ENCODE measurements at places on chromosomes 3 and 15. TPM values are rescaled to one million over a fixed set of nuclear protein-coding genes. Genes with fewer than 3 reads are reported as not detected.

Gene GTF2E1
- total RNA-seq, result 22.0 TPM

Gene GOLGA6B
- not detected for total RNA-seq

Gene PLD1
- total RNA-seq, result 13.3 TPM

Gene GABRR3
- not detected for total RNA-seq

Gene GCNT3
- total RNA-seq, result 3.4 TPM

Gene MCF2L2
- 0.68 TPM for total RNA-seq

Gene SH3GL3
- under 0.01 TPM for total RNA-seq

Gene PIERCE2
- 1.4 TPM for total RNA-seq

Gene TRANK1
- 18.7 TPM for total RNA-seq

Gene GUCA1C
- total RNA-seq, result not detected

Gene FAM107A
- total RNA-seq, result not detected

Gene LHFPL4
- total RNA-seq, result under 0.01 TPM

Gene EBLN2
- 7.0 TPM for total RNA-seq

Gene TIGIT
- total RNA-seq, result not detected

Gene CPLX3
- not detected for total RNA-seq

Gene SHF
- total RNA-seq, result 0.34 TPM

Gene IL5RA
- not detected for total RNA-seq

Gene SLC35G2
- 5.8 TPM for total RNA-seq

Gene PTPN23
- 13.7 TPM for total RNA-seq

Gene TM2D3
- total RNA-seq, result 39.6 TPM

Gene CCDC39
- total RNA-seq, result under 0.01 TPM

Gene OTOL1
- total RNA-seq, result not detected

Gene GOLGA6L4
- 0.34 TPM for total RNA-seq

Gene TRH
- not detected for total RNA-seq

Gene KIF7
- 2.7 TPM for total RNA-seq

Gene PPARG
- 18.7 TPM for total RNA-seq

Gene DAZL
- total RNA-seq, result not detected

Gene SPINK8
- not detected for total RNA-seq

Gene TMC3
- not detected for total RNA-seq

Gene PP2D1
- total RNA-seq, result not detected

Gene LTK
- total RNA-seq, result under 0.01 TPM

Gene DPH3
- 23.3 TPM for total RNA-seq

Measured in nasal cavity respiratory epithelium epithelial cell of viscerocranial mucosa (primary cell).